ENCODE measurements at places on chromosomes 3 and 15.

DNA sequence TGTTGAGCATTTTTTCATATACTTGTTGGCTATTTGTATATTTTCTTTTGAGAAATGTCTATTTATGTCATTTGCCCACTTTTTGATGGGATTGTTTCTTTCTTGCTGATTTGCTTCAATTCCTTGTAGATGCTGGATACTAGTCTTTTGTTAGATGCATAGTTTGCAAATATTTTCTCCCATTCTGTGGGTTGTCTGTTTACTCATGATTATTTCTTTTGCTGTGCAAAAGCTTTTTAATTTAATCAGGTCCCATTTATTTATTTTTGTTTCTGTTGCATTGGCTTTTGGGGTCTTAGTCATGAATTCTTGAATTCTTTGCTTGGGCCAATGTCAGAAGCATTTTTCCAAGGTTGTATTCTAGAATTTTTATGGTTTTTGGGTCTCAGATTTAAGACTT lies 251.7 kb downstream of the WNT5A start:
- DNase-seq: no peak

DNA sequence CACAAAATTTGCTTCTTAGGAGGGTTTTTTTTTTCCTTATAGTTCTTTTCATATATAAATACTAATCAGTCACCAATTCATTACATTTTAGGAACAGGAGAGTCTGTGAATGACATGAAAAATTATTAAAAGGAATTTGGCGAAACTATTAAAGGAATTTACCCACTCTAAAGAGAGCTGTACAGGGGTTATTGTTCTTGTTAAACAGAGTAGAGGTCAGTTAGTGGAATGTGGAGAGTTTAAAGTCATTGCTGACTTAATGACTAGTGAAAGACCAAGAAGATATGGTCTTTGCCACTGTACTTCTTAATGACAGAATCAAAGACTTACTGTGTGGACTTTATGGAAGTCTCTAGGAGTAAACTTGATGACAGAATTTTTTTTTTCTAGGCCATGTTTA lies 333.6 kb upstream of the C2CD4B start:
- DNase-seq: no peak

GRCh38 chr3:42755681-42756578 lies 17.1 kb downstream of the CCDC13 start:
- DNase-seq: no peak

GRCh38 chr3:173599673-173600072 lies 202.1 kb downstream of the NLGN1 start:
- no peak for DNase-seq

DNA sequence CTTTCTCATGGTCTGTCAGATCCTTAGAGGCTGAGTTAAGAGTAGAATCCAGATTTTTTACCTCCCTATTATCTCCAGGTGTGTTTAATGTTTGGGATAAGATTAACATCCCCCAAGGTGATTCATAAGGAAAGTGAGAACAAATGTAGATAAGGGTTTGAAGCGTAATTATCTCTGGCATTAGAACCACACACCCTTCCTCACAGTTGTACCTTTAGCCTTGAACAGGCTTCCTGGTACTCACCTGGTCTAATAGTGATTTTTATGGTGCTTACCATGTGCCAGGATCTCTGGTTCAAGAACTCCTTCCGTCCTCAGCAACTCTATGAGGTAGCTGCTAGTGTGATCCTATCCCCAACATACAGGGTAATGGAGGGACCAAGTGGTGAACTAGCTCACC lies 27.7 kb downstream of the SEMA6D start:
- no peak for DNase-seq

- DNase-seq: no peak
These were observed 29.6 kb upstream of the IDH2 start for GRCh38 chr15:90131848-90132247.

- no peak for DNase-seq
These were observed 18.0 kb downstream of the TMEM44 start for GRCh38 chr3:194615226-194615625.

- DNase-seq: no peak
These were observed 1.6 kb downstream of the EIF4E3 start for GRCh38 chr3:71723452-71724170.

DNA sequence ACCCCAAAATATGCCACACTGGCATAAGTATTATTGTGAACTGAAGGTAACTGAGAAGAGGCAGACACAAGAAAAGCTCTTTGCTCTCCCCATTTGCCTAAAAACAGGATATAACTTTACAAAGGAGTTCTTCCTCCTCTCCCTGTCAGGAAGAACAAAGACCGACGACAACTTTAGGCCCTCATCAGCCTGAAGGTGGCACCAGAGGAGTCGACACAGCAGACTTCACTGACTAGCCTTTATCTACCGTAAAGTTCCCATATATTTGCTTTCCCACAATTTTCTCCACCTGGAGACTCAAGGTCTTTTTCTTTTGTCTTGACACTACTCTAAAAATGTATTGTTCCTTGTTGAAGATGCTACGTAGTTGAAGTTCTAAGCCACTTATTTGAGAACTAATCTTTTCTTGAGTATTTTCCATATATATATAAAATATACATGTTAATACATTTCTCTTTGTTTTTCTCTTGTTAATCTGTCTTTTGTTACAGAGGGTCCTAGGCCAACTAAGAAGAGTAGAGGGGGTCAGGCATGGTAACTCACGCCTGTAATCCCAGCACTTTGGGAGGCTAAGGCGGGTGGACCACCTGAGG lies 16.2 kb upstream of the XIRP1 start:
- DNase-seq: no peak

GRCh38 chr3:98552232-98553020 lies 20.6 kb downstream of the GPR15 start:
- DNase-seq: no peak

GRCh38 chr3:70277304-70277703 lies 35.1 kb downstream of the MDFIC2 start:
- no peak for DNase-seq

DNA sequence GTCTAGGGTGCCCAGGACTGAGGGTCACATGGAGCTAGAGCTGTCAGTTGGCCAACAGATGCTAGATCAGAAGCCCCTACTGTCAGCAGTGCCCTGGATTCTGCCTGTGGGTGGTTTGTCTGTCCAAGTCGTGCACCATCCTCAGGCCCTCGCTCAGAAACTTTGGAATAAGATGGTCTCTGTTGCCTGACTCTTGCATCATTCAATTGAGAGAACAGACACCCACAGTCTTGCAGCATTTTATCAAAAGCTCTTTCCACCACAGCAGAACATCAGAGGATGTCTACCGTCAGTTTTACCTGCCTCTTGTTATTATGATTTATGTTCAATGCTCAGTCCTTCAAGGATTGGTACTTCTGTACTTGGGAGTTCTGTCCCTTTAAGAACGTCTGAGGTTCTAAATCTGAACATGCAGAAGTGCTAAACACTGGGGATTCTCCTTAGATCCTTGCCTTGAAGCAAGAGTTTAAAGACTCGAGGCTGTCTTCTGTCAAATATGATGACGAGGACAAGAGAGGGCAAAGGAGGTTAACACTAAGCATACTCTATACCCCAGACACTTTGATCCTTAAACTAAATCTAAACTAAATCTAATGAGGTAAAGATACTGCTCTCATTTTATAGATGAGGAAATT lies 4.8 kb downstream of the AQP9 start:
- no peak for DNase-seq

DNA sequence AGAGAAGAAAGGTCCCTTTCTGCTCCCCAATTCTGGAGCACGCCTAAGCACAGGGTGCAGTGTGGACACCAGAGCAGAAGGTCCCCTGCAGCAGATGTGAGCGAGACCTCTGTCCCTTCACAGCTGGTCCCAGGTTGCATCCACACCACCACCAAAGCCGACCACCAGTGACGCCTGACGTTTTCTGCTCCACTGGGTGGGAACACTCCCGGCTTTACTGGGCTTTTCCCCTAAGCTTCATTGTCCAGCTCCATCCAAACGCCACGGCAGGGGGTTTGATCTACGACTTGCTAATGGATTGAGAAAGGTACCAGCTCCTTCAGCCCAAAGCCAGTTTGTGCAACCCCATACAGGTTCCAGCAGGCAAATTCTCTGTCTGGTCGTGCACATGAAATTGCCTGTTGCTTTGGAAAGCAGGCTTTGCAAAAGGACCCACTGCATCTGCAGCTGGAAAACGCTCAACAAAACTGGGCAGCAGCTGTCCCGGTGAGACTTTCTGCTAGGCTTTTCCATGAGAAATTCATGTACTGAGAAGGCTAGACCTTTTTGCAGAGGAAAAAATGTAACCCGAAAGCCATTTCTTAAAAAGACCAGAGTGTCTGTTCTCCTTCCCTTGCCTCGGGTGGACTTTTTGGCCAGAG lies 31.1 kb downstream of the ADAMTS17 start:
- DNase-seq: no peak

- no peak for DNase-seq
These were observed 8.9 kb upstream of the PCOLCE2 start for GRCh38 chr3:142897807-142898206.

DNA sequence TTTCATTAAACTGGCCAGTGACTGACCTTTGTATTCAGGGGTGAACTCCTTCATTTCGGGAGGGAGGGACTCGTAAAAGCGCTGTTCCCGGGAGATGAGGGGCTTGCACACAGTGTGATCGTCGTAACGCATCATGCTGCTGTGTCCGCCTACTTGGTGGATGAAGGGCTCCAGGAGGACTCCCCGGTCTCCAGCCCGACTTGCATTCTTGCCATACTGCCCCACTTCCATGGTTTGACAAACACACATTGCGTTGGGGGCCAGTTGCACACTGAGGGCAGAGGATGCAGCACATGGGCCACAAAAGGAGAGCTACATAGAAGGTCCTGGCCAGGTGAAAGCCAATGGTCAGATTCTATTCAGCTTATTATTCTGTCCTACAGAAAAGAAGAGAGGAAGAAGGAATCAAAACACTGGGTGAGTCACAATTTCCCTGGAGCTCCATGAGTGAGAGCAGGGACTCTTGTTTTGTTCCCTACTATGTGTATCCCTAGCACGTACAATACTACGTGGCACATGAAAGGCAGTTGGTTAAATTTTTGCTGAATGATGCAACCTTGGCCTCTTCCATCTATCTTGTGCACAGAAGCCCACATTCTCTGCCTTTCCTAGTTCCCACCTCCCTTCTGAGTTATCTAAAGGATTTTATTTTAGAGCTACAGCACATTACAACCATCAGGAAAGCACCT lies 24.2 kb upstream of the GMPPB start:
- no peak for DNase-seq

GRCh38 chr15:85825719-85826118 lies 31.0 kb upstream of the KLHL25 start:
- no peak for DNase-seq

DNA sequence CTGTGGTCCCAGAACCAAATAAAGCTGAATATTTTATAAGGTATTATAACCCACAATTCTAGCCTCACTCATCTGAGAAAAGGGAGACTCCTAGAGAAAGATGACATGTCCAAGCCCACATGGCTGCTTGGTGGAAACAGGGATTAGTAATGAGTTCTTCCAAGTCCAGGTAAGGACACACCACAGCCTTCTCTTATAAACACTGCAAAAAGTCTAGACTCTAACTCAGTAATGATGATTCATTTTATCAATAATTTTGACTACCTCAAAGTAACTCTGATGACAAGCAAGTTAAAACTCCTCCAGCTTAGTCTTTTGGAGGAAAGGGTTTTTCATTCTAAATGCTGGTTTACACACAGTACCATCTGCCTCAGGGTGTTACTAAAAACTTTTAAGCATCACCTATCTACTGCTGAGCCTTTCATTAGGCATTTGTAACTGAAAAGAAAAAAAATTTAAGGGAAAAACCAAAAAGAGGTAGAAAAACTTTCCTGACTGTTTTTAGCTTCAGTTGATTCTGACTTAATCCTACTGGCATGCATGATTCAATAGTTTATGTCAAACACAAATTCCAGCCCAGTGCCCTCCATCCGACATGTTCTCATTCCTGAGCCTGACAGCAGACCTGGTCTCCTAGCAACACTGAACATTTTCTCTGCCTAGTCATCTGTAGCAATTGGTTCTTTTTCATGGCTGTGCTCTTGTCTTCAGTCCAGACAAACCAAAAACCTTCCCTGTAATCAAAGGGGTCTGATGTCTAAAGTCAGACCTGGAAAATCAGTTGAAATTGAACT lies 43.9 kb downstream of the P3H2 start:
- DNase-seq: no peak

GRCh38 chr3:20321391-20322047 lies 135.5 kb upstream of the SGO1 start:
- no peak for DNase-seq

- DNase-seq: no peak
These were observed 19.7 kb downstream of the FAN1 start for GRCh38 chr15:30923429-30923828.

- DNase-seq: no peak
These were observed 199.3 kb upstream of the GOLIM4 start for GRCh38 chr3:168295027-168295426.

GRCh38 chr15:38294126-38294525 lies 41.5 kb downstream of the SPRED1 start:
- DNase-seq: no peak

GRCh38 chr15:100430411-100430810 lies 88.6 kb upstream of the ADAMTS17 start:
- no peak for DNase-seq

GRCh38 chr3:60363817-60364216 lies 887.4 kb downstream of the FHIT start:
- no peak for DNase-seq

GRCh38 chr3:38834110-38834509 lies 18.1 kb upstream of the SCN10A start:
- no peak for DNase-seq

DNA sequence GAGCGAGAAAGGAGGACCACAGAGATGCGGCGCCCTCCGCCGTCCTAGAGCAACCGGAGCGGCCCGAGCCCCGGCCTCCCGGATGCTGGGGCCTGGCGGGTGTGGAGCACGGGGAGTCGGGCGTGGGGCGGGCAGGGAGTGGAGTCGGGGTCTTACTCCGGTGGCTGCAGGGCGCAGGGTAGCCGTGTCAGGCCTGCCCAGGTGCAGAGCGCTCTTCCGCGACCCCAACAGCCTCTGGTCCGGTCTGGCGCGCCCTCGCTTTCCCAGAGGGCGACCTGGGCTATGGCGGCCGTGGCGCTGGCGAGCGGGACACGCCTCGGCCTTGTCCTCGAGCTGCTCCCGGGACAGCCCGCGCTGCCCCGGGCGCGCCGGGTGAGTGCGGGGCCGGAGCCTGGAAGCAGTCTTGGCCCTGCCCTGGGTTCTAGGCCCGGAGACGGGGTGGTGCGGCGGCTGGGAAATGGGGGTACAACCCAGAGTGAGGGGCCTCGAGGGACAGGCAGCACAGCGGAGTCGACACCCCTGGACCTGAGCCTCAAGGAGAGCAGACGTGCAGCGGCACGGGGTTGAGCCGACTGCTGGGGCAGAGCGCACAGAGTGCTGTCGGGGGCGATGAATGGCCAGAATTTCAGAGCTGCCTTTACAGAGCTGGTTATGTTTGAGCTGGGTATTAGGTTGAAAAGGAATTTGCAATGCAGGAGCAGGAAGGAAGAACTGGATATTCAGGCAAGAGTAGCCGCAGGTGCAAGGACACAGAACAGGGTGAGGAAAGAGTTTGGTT lies at the start of gene ZNF662:
Gene ZNF662, plus strand, starts transcription at position 73 of the 778 bp plus-strand sequence. CDS start 1,973 bp downstream, outside the sequence.
- no peak for DNase-seq

DNA sequence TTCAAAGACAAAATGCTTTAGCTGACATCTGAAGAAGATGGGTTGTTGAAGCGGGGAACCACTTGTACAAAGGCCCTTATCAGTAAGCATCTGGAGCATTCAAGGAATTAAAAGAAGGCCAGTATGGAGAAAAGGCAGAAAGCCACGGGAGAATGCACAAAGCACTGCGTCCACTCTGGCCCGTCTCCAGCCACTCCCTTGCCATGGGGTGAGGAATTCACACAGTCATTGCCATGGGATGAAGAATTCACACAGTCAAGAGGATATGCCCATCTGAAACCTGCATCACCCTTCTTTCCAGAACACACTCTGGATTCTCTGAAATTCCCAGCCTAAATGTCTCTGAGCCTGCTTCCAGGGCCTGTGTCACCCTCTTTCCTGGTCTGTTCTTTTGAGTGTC lies 26.7 kb upstream of the STAG1 start:
- DNase-seq: no peak

Data from stimulated activated CD8-positive, alpha-beta memory T cell treated with anti-CD3 and anti-CD28 coated beads, Interleukin-7, amount 100 ng/mL, for 1 hour (primary cell).